ENCODE measurements at places on chromosomes 1 and 21.

GRCh38 chr1:29270929-29271521 is 34.7 kb downstream of the PTPRU start:
- no peak for DNase-seq

DNA sequence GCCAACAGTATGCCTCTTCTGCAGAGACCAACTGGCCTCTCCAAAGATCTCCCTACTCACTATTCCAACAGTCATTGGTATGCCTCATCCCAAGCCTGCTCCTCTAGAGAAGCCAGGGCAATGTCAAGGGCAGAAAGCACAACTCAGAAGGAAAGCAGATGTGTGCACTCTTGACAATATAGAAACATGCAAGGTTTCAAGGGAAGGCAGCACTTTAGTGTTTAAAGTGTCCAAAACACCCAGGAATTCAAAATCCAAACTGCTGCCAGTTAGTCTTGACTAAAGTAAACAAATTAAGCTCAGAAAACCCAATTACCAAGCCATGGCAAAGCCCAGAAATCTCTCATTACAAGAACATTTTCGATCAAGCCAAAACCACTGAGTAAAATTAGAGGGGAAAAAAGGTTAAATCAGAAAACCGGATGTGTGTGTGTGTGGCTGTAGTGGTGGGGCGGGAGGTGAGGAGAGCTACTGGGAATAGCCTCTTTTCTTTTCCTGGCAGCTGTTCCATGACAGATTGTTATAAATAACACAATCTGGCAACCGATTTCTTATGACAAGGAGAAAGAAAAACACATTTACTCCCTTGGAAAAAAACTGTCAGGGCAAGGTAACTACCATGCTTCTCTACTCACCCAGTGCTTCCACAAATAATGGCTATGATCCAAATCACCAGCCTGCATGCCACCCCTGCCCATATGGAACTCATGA is 39.2 kb downstream of the EIF2B3 start:
- DNase-seq, result no peak

GRCh38 chr1:169563019-169563615 is 23.2 kb downstream of the F5 start:
- no peak for DNase-seq

GRCh38 chr1:208381481-208381880 is 137.3 kb upstream of the PLXNA2 start:
- DNase-seq, result no peak

DNA sequence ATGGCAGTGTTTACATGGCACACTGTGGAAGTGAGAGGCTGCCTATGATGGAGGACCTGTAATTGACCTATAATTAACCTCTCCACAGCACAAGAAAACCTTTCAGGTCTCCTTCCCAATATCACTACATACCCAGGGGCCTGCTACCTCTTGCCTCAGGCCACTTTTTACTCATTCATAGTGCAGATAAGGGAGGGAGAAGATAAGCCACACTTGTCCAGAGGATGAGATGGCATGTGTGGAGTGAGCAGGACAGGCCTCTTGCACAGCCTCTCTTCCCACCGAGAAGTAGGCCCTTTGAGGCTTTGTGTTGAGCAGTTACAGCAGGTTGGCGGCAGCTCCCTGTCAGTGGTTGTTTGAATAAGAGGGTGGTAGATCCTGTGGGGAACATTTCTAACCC is 31.1 kb upstream of the IKBKE start:
- no peak for DNase-seq

GRCh38 chr1:59979666-59980065 is 53.1 kb upstream of the CYP2J2 start:
- no peak for DNase-seq

DNA sequence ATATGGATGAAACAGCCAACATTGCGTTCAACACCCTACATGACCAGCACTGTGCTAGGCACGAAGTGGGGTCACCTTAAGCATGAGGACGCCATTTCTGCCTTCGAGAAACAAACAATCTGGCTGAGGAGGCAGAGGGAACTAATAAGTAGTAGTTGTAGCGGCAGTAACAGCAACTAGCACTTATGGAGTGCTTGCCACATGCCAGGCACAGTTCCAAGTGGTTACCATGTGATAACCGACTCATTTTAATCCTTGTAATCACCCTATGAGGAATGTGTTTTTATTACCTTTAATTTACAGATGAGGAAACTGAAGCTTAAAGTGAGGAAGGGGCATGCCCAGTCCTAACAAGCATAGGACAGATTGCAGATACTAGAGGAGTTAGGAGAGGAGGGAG is 33.7 kb downstream of the KCND3 start:
- DNase-seq, result no peak

DNA sequence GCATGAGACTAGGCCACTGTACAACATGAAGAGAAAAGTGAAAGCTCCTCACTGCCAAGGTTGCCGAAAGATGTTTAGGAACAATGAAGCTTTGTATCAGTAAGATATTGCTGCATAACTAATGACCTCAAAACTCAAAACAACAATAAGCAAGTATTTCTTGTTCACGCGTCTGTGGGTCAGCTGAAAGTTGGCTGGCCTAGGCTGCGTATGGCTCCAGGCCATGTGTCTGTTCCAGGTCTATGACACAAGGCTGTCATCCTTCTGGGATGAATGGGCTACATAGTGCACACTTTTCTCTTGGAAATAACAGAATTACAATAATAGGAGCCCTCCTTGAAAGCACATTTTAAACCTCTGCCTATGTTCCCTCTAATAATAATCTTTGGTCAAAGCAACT is 515.9 kb downstream of the PLPP3 start:
- no peak for DNase-seq

GRCh38 chr1:1164701-1165451 is 8.8 kb upstream of the TTLL10 start:
- DNase-seq, result no peak

DNA sequence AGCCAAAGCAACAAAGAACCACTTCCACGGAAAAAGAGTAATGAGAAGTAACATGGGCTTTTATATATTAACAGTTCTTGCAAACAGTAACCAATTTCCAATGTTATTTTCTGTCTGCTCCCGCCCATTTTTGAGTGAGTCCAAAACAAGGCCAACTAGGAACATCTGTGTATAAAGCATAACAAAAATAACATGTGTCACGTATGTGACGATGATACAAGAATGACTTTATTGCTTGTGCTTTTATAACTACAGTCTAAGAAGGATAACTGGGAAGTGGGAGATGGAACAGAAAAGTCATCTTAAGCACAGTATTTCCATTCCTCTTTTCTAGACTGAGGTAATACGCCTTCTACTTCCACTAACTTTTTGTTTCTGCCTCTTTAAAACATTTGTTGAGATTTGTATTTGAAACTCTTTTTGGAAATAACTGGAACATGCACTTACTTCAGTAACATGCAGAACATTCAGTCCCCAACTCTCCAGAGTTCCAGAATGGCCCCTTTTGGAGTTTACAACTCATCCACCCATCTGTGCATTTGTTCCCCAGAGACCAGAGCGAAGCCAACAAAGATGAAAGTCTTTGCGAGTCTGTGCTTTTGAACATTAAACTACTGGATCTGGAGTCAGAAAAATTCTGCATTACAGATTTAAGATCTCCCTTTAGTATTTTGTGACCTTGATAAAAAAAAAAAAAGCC is 143.0 kb upstream of the ZRANB2 start:
- DNase-seq, result no peak

Measured in left renal pelvis (tissue), 4 donors.